CD4-positive, alpha-beta T cell treated with Interleukin-2 at 100 ng/mL for 4 hours (primary cell): ENCODE measurements at places on chromosomes 1 and 21.

GRCh38 chr1:28800324-28800723 is 11.6 kb upstream of the OPRD1 start:
- no peak for DNase-seq

DNA sequence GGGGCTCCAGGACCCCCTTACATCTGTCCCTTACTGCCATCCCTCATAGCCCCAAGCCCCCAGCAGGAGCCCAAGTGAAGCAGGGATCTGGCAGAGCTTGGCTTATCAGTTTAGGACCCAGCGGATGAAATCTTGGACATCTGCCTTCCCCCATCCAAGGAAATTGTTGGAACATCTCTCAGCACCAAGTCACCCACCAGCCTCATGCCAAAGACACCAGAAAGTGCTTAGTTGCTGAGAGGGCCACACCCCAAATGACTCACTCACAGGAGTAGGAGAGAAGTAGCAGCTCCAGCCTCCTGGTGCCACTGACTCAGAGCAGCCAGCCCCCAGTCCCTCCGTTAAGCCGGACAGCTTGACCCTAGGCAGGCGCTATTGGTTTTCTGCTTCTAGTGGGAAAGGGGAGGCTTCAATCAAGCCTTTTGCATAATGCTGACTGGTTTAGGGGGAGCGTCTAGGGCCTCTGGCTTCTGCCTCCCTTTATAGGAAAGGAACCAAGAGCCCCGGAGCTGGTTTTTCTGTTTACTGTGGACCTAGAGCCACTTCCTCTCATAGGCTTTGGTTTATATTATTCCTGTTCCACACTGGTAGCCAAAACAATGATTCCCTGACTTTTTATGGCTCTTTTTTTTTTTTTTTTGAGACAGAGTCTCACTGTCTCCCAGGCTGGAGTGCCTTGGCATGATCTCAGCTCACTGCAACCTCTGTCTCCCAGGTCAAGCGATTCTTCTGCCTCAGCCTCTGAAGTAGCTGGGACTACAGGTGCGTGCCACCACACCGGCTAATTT is 114.2 kb upstream of the IPO9 start:
- no peak for DNase-seq

DNA sequence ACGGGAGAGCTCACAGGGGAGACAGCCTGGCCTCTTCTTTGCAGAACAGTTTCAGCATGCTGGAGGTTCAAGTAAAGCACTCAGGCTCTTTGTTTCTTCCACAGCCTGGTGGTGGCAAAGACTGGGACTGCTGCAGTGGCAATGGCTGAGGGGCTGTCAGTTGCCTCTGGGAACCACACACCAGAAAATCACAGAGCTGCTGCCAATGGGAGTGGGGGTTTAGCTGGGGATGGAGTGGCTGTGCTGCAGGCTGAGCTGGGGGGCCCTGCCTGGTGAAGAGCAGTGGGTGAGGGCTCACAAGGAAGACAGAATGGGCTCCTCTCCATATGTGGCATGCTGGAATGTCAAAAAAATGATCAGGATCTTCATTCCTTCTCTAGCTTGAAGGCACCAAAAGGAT is 25.6 kb upstream of the PTGFR start:
- DNase-seq: no peak

- no peak for DNase-seq
Measured at GRCh38 chr1:99728494-99729235, 37.8 kb downstream of the FRRS1 start.

DNA sequence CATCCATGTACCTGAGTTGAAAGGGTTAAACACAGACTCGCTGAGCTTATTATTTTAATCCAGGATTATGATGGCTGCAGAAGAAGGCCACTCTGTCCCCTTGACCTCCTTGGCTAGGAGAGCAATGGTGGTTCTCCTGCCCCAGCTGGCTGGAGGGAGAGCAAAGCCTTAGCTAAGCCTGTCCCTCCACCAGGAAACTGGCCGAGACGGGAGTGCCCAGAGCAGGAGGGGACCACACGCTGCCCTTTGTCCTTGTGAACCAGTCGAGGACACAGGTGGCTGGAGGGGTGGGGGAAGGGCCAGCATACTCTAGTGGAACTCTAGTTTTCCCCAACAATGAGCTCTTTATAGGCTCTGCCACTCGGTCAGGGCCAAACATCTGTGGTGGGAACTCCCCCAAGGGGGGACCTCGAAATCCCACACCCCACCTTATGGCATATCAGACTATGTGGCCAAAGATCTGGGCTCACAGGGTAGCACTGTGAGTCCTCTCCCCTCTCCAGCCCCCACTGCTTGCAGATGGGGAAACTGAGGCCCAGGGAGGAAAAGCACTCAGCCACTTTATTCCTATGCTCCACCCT is 12.9 kb downstream of the KIAA1614 start:
- no peak for DNase-seq
